ENCODE measurements at places on chromosomes 12 and 14. TPM values are rescaled to one million over a fixed set of nuclear protein-coding genes. Genes with fewer than 3 reads are reported as not detected.

The ISM2 gene
- 0.01 TPM for polyA plus RNA-seq

The RNASE4 gene
- polyA plus RNA-seq, result 8.1 TPM

The DLST gene
- 101 TPM for polyA plus RNA-seq

The CCDC177 gene
- not detected for polyA plus RNA-seq

The TMTC1 gene
- polyA plus RNA-seq, result 1.1 TPM

The C1S gene
- 52.4 TPM for polyA plus RNA-seq

The STK38L gene
- polyA plus RNA-seq, result 14.9 TPM

The ABCC9 gene
- under 0.01 TPM for polyA plus RNA-seq

The OR4K1 gene
- not detected for polyA plus RNA-seq

The ADGRD1 gene
- 0.54 TPM for polyA plus RNA-seq

The ADSS1 gene
- 12.7 TPM for polyA plus RNA-seq

The PPM1H gene
- 1.1 TPM for polyA plus RNA-seq
